ENCODE measurements at places on chromosomes 6 and 20. TPM values are rescaled to one million over a fixed set of nuclear protein-coding genes. Genes with fewer than 3 reads are reported as not detected.

The CFAP61 gene
- polyA plus RNA-seq: 0.07 TPM

The C4A gene
- polyA plus RNA-seq: 3.8 TPM

The MLIP gene
- not detected for polyA plus RNA-seq

The LIN28B gene
- polyA plus RNA-seq: not detected

- peak; percentile 61 for DNase-seq
Measured at GRCh38 chr6:21731411-21732031, 138.0 kb downstream of the SOX4 start.

- DNase-seq: no peak
Measured at GRCh38 chr6:123333000-123333756, 303.6 kb downstream of the TRDN start.

Data from IMR-90 (cell line).